ENCODE measurements at places on chromosomes 1 and 21. TPM values are rescaled to one million over a fixed set of nuclear protein-coding genes. Genes with fewer than 3 reads are reported as not detected.

DNA sequence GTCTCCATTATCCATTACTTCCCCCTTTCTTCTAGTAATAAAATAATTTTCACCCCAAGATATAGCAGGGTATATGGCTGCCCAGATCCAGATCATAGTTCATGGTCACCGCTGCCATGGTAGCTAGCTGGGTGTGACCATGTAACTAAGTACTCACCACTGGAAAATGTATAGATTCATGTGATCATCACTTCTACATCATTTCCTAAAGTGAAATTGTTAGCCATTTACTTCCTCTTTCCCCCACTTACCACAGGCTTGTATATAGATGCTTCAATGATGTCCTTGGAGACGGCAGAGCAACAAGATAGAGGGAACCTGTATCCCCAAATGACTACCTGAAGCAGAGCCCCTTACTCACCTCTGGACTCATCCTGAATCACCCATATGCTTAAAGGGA lies 22.7 kb upstream of the EYA3 start:
- DNase-seq: no peak

DNA sequence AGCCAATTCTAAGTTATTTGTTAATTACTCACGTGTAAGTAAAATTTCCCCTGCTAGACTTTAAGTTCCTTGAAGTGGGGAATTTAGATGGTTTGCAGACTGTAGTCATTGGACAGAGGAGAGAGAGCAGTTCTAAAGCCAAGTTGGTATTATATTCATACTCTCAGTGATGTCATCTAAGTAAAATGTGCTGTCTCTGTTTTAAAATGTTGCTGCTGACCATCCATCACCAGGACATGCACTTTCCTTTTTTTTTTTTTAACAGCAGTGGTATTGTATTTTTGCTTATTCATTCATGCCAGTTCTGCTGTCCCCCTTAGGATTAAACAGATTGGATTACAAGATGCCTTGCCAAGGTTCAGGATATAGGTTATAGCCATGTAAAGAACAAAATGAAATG lies 2.3 kb downstream of the TTLL7 start:
- DNase-seq: no peak

DNA sequence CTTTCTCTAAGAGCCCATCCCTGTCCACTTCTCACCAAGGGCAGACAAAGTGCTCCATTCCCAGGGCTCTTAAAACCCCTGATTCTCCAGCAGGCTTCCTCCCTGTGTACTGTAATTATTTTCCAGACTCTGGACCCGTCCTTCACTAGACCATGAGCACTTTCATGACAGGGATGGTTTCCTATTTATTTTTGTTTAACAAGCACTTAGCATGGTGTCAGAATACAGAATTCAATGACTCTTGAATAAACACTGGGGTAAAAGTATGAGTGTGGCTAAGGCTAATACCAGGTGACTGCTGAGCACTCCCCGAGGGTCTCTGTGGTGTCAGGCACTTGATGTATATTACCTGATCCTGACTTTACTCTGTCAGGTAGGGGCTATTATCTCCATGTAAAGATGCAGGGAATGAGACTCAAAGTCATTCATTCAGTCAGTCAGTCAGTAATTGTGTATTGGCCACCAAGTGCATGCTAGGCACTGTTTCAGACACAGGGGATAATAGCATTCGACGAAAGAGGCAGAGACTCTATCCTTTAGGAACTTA lies 47.2 kb downstream of the C1orf21 start:
- no peak for DNase-seq

DNA sequence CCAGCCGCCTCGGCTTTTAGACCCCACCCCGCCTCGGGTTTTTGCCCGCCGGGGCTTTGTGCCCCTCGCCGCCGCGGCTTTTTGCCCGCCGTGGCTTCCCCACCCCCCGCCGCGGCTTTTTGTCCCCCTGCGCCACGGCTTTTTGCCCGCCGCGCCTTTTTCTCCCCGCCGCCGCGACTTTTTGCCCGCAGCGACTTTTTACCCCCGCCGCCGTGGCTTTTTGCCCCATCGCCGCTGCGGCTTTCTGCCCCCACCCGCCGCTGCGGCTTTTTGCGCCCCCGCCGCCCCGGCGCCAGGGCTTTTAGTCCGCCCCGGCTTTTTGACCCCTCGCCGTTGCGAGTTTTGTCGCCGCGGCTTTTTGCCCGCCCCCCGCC lies 474.4 kb downstream of the FAM72C start:
- peak; percentile 2 for DNase-seq

CASQ2 gene
- not detected for total RNA-seq

RGL1 gene
- 3.2 TPM for total RNA-seq

SIPA1L2 gene
- total RNA-seq: 45.6 TPM

GRCh38 chr1:234610061-234610665 lies at the start of gene IRF2BP2:
TSS of gene IRF2BP2 (minus strand) at chr1:234610178. CDS start at chr1:234609494, 684 bp downstream.
- DNase-seq: peak; percentile 98

DNA sequence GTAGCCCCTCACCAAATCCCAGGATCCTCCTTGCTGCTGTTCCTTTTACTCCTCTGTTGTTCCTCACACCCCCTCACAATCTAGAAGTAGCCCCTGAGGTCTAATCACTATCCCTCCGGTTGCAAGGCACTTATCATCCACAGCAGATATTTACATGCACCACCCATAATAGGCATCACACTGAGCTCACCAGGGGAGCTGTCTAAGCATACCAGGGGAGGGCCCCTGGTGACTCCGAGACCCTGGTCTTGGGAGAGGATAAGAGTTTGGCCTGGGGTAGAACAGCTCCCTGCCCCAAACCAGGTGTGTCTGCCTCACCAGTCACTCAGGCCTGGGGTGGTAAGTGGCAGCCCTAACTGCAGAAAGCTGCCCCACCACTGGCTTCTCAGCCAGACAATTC lies 37.3 kb upstream of the ZC3H12A start:
- no peak for DNase-seq

GRCh38 chr1:218209351-218209861 lies 75.7 kb upstream of the RRP15 start:
- no peak for DNase-seq

- DNase-seq: no peak
Observed at GRCh38 chr1:78834201-78834741, 172.3 kb downstream of the ADGRL4 start.

PLD5 gene
- total RNA-seq: 1.4 TPM

GRCh38 chr1:203206129-203206687 lies 19.7 kb upstream of the CHI3L1 start:
- no peak for DNase-seq

GRCh38 chr1:67052741-67053534 lies 1.0 kb downstream of the SLC35D1 start:
- DNase-seq: no peak

- no peak for DNase-seq
Observed at GRCh38 chr1:51326839-51327238, 3.5 kb downstream of the TTC39A start.

- no peak for DNase-seq
Observed at GRCh38 chr21:27526451-27526850, 559.6 kb upstream of the ADAMTS5 start.

SOX13 gene
- total RNA-seq: 94.4 TPM

Data from H7 (cell line).